Esophagus squamous epithelium (tissue), 5 donors: ENCODE measurements at places on chromosomes 13 and 19. TPM values are rescaled to one million over a fixed set of nuclear protein-coding genes. Genes with fewer than 3 reads are reported as not detected.

Gene ERICH6B
- not detected for total RNA-seq

Gene MEIS3
- 6.5 TPM for total RNA-seq

Gene ATXN8OS
- total RNA-seq: not detected

Gene PRDX2
- 211 TPM for total RNA-seq

Gene CDX2
- total RNA-seq: not detected
